ENCODE measurements at places on chromosomes 13 and 19.

GRCh38 chr13:35470671-35471661 is 5.5 kb downstream of the MAB21L1 start:
- DNase-seq = no peak

GRCh38 chr13:36822785-36823184 is 3.8 kb downstream of the RFXAP start:
- DNase-seq = no peak

- no peak for DNase-seq
Measured at GRCh38 chr13:33380487-33381079, 95.0 kb upstream of the STARD13 start.

DNA sequence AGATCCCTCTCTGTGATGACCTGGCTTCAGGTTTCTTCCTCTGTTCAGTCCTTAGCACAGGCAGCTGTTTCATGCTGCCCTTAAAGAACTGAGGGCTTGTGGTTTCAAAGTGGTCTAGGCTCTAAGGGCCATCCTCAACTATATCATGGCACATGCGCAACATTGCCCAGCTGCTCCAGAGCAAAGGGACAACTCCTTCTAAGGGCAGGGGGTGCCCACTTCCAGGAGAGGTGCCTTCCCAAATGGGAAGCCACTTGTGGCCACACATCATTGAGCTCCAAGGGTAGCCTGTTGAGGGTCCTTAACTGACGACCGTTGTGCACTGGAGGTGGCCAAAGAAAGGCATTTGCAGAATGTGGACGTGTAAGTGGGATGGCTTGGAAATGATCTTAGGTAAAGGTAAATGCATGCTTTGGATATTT is 7.3 kb downstream of the GPR183 start:
- DNase-seq = no peak

- DNase-seq = peak; percentile 82
Measured at GRCh38 chr19:41886761-41887710, 4.1 kb downstream of the ARHGEF1 start.

GRCh38 chr13:86841264-86841663 is 829.9 kb upstream of the SLITRK5 start:
- no peak for DNase-seq

GRCh38 chr13:99215184-99215830 is 14.7 kb downstream of the UBAC2 start:
- peak; percentile 77 for DNase-seq

DNA sequence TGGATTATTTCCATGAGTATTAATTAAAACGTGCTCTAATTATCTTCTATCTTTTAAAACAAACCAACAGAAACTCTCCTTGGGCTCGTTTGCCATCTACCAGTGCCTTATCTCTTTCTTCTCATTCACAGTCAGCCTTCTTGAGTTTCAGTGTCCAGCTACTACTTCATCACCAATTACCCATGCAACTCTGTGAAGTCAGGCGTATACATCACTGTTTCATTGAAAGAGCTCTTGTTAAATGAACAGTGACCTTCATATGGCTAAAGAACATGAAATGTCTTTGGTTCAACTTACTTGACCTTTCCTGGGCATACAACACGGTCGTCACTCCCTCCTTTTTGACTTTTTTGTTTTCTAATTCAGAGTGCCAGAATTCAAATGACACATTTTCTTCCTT is 5.2 kb upstream of the IFT88 start:
- no peak for DNase-seq

- DNase-seq = no peak
Measured at GRCh38 chr13:43916828-43917227, 37.1 kb downstream of the LACC1 start.

GRCh38 chr19:50255115-50255514 is 51.7 kb downstream of the MYH14 start:
- DNase-seq = no peak

DNA sequence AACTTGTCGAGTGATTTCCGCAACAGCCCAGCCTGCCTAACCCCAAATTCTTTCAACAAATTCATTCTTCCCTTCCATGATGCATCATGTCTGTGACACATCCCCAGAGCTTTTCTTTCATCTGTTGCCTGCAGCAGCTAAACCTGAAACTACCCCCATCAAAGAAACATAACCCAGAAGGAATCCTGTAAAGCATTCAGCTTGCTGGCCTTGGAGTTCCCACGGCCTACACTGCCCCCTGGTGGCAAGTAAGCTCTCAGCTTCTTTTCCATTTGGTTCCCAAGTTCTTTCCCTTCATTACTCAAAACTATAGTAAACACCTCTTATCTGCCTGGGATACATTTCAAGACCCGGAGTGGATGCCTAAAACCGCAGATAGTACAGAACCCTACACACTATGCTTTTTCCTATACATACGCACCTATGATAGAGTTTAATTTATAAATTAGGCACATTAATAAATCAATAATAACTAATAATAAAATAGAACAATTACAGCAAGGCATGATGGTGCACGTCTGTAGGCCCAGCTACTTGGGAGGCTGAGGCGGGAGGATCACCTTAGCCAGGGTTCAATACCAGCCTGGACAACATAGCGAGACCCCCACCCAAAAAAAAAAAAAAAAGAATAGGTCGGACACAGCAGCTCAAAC is 7.4 kb downstream of the ETHE1 start:
- DNase-seq = peak; percentile 92

GRCh38 chr13:110387451-110388107 is 80.5 kb downstream of the COL4A2 start:
- peak; percentile 10 for DNase-seq

GRCh38 chr13:79710376-79710775 is 229.4 kb downstream of the NDFIP2 start:
- DNase-seq = no peak
